ENCODE measurements at places on chromosomes 12 and 14. TPM values are rescaled to one million over a fixed set of nuclear protein-coding genes. Genes with fewer than 3 reads are reported as not detected.

DNA sequence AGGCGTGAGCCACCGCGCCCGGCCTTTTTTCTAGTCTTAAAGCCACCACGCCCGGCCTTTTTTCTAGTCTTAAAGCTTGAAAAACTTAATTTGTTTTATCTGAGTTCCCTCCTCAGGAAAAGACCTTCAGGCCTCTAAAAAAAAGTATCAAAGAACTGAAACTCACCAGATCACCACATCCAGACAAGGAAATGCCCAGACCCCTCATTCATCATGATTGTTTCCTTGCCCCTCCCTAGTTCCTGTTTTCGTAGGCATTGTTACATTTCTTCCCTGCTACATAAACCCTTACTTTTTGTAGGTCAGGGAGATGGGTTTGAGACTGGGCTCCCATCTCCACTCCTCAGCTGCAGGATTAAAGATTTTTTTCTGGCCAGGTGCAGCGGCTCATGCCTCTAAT lies 21.1 kb upstream of the VWF start:
- DNase-seq, result no peak

Gene RPGRIP1
- 0.43 TPM for total RNA-seq

DNA sequence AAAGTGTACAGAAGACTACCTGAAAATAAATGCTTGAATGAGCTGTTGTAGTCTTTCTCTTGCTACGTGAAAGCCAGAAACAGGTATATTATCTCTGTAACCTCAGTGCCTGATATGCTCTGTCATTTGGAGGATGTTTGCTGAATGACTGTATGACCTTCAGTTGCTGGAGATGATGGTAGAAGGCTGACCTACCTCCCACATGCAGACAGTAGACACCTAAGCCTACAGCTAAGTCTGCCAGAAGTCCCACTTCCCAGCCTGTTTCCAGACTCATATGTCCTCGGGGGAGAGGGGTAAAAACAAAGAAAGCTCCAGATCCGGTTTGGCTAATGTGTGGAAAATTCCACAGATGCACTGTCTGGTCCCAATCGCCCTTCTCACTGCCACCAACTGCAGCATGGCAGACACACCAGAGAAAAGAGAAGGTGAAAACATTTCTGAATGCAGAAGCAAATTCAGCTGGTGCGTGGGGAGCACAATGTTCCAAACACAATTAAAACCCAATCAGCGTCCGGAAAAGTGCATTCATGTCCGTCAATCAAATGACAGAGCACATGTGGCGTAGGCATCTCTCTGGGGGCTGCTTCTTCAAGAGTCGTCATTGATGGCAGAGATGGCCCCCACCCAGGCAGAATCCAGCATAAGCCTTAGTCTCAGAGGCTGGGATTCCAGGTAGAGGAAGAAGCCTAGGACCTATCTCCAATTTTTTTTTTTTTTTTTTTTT lies 76.3 kb upstream of the TBX3 start:
- DNase-seq, result no peak

GRCh38 chr14:99728981-99729451 lies 44.9 kb downstream of the CYP46A1 start:
- no peak for DNase-seq

DNA sequence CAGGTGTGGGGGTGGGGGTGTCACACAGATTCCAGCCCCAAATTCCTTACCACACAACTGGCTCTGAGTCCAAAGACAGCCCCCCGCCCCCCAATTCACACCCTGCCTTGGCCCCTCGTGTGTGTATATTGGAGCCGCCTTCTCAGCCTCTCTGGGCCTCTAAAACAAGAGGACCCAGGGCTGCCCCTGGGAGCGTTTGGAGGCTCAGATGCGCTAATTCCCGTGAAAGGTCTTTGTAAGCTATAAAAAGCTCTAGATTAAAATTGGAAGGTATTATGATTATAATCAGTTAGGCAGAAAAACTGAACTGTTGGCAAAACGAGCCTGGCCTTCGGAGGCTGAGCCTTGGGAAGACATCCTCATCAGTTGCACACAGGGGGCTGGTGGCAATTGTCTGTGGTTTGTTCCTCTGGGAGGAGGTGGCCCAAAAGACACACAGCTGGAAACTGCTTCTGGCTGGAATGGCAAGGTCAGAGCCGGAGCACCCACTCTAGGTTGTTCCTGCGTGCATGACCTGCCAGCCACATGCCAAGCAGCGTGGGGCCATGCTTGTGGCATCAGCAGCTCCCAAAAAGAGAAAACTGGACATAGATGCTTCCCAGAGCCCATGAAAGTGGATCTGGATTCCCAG lies 118.5 kb downstream of the PHETA1 start:
- DNase-seq, result no peak

DNA sequence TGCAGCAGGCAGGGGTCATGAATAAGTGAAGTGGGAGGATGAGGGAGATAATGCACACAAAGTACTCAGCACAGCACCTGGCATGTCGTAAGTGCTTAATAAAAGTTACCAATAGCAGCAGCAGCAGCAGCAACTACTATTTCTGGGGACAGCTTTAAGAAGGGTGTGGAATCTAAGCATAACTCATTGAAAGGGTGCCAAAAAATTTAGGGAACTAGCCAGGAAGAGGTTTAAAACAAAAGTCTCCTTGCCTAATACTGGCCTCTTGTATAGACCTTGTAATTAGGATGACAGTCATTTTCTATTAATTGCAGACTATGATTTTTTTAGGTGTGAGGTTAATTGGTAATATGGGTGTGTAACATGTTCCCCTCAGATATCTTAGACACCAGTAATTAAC lies 179.9 kb downstream of the PTPN11 start:
- DNase-seq, result no peak

Gene RESF1
- 55.6 TPM for total RNA-seq

- DNase-seq, result no peak
These were observed 40.1 kb upstream of the TSPAN9 start for GRCh38 chr12:3036901-3037600.

GRCh38 chr14:63800651-63801375 lies 52.0 kb upstream of the SYNE2 start:
- no peak for DNase-seq

Gene C12orf54
- total RNA-seq, result 0.52 TPM

GRCh38 chr14:77103475-77103874 lies 5.4 kb downstream of the CIPC start:
- no peak for DNase-seq

- peak; percentile 78 for DNase-seq
These were observed 200.4 kb downstream of the PTPRO start for GRCh38 chr12:15522574-15523187.

Gene SMIM41
- 2.2 TPM for total RNA-seq

DNA sequence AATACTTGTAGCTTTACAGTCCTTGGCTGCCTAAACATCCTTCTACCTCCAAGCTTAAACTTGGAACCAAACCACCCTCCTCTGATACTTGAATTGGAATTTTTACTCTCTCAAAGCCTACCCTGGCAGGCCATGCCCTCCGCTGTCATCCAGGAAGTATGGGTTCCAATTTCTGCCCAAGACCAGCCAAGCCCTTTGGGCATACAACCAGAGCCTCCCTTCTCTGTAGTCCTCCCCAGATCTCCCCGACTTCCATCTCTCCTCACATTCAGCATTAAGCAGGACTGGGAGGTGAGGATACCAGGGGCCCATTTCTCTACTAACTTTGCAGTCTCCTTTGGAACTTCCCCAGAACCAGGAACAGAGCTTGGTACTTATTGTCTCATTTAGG lies 369 bp upstream of the DHH start:
- DNase-seq, result no peak

Gene CLEC2A
- not detected for total RNA-seq

- DNase-seq, result no peak
These were observed 15.5 kb downstream of the SLC15A5 start for GRCh38 chr12:16261944-16262475.

- no peak for DNase-seq
These were observed 8.0 kb downstream of the CCDC198 start for GRCh38 chr14:57485635-57486034.

DNA sequence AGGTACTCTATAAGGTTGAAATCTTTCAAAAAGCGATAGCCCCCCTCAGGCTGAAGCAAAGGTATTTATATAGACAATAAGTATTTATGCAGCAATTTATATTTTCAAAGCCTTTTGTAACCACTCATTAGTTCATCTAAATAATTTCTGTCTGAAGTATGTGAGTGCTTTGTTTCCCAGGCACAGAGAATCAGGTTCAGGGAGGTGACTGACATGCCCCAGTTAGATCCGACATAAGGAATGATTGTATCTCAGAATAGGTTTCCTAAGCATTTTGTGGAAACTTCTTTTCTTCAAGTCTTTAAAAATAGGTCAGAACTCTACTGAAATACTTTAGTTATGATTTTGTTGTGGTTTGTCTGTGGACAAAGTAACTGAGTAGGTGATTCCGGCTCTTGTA lies 283.4 kb upstream of the G2E3 start:
- no peak for DNase-seq

DNA sequence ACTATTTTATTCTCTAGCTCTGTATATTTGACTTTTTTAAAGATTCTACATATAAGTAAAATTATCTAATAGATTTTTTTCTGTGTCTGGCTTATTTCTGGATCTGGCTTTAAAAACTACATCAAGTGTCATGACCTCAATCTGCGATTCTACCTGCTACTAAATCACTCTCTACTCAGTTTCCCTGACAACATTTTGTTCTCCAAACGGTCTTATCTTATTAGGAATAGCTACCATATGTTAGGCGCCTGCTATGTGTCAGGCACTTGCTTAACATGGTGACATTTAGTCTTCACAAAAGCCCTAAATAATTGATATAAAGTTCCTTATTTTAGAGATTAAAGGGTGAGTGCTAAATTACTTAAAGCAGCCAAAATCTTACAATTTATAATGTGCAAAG lies 1362.9 kb upstream of the FLRT2 start:
- no peak for DNase-seq

GRCh38 chr14:93018366-93018765 lies 95.4 kb downstream of the CHGA start:
- DNase-seq, result no peak

Gene P2RX2
- total RNA-seq, result 0.25 TPM

DNA sequence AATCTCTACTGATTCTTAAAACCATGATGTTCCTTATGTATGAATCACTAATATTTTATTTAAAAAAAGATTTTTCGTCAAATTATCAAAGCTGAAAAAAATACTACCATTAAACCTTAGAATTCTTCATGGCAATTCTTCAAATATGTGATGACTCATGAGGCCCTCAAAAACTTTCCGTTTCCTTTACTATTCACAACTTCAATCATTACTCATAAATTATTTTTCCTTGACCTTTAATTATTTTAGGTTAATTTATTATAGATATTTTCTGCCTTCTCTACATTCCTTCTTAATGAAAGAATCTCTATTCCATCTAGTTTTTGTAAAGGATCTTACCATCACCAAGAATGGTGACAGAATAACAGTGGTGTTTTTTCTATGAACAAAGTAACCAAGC lies 162.1 kb upstream of the SOX5 start:
- no peak for DNase-seq

DNA sequence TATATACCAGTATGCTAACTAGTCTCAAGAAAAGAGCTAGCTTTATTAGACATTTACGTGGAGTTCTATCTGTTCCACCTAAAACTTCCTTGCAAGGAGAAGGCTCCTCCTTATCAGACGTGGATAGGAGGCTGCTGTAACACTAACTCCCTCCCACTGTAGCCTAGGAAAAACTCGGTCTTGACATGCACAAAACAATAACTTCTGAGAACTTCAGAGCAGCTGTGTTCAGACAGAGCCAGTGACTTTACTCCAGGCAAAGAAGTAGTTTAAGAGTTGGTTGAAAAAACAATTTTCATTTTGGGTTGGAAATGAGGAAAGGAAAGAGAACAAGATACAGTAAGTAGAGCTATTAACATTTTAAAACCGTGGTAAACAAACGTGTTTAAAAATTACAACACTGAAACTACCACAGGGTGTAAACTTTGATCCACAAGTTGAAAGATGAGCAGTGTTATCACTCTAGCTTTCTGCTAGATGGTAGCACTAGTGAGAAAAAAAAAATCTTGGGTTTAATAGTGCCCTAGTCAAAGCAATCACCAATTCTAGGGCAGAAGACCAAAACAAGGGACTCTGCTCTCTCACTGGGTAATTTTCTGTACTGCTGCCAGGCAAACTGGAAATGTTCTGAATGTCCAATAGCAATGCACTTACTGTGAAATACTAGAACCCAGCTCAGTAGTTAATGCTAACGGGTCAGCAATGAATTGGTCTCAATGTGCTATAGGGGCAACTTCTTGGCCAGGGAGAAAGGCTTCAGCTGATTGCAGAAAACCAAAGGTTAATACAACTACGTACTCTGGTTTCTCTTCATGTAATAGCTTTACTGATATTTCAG lies 2.4 kb downstream of the ATF7 start:
- DNase-seq, result peak; percentile 89

Gene CERS5
- total RNA-seq, result 36.7 TPM

DNA sequence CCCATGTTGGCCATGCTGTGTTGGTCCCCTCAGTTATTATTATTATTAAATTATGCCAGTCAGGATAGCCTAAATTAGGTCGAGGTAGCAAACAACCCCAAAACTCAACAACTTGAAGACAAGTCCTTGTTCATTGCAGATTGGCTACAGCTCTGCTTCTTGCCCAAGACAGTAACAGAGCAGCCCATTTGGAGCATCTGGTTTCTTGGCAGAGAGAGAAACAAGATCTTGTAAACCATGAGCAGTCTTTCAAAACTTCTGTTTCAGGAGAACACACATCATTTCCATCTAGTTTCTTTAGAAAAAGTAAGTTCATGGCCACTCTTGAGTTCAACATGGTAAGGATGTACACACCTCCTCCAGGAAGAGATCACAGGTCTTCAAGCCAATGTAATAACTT lies 52.3 kb downstream of the E2F7 start:
- no peak for DNase-seq

DNA sequence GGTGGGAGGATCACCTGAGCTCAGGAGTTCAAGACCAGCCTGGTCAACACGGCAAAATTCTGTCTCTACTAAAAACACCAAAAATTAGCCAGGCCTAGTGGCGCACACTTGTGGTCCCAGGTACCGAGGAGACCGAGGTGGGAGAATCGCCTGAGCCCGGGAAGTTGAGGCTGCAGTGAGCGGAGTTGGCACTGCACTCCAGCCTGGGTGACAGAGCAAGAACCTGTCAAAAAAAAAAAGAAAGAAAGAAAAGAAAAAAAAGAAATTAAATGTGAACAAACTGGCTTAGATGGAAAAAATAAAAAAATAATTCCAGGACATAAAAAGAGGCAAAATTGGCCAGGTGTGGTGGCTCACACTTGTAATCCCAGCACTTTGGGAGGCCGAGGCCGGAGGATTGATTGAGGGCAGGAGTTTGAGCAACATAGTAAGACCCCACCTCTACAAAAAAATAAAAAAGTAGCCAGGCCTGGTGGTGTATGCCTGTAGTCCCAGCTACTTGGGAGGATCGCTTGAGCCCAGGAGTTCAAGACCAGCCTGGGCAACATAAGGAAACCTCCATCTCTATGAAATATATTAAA lies 3.5 kb downstream of the TMEM119 start:
- DNase-seq, result no peak

- DNase-seq, result no peak
These were observed 523 bp upstream of the SLC6A15 start for GRCh38 chr12:84913129-84913515.

GRCh38 chr12:129964826-129965457 lies 61.1 kb upstream of the TMEM132D start:
- peak; percentile 40 for DNase-seq

DNA sequence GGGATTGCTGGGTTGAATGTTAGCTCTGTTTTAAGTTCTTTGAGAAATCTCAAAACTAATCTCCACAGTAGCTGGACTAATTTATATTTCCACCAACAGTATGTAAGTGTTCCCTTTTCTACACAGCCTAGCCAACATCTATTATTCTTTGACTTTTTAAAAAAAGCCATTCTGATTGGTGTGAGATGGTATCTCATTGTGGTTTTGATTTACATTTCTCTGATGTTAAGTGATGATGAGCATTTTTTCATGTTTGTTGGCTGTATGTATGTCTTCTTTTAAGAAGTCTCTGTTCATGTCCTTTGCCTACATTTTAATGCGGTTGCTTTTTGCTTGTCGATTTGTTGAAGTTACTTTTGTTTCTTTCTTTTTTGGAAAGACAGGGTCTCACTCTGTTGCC lies 301.1 kb upstream of the OR4E1 start:
- DNase-seq, result no peak

Measured in lung (tissue), 17 donors.